ENCODE measurements at places on chromosomes 16 and 17.
A peak's percentile ranks its signal among the peaks of the same experiment; 100 is the strongest.

- DNase-seq = no peak
Observed at GRCh38 chr17:80455784-80456183, 20.6 kb downstream of the NPTX1 start.

DNA sequence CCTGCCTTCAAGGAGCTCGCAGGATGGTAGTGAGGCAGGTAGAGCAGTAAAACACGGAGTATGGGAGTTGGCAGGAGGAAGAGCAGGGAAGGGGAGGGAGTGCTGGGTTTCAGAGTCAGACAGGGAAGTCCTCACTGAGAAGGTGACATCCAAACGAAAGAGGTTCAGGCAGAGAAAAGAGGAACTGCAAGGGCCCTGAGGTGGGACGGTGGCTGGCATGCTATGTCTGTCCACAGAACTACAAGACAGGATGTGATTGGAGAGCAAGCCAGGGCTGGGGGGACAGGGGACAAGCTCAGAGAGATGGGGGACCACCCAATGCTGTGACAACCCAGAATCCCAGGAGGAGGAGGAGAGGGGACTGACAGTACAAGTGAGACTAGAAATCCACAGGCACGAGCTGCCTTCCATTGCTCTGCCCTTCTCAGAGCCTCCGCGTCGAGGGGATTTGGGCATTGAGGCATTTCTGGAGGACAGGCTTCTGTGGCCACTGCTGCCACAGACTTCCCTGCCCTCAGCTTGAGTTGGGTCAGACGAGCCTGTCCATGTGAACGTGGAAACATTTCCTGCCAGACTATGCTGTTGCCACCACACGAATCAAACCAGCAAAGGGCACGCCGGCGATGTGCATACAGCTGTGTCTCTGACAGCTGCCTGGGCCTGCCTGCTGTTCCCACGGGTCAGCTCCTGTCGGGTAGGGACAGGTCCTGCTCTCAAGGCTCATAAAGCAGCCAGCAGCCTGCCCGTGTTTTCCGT is 100.1 kb downstream of the RAB11FIP4 start:
- DNase-seq = no peak

DNA sequence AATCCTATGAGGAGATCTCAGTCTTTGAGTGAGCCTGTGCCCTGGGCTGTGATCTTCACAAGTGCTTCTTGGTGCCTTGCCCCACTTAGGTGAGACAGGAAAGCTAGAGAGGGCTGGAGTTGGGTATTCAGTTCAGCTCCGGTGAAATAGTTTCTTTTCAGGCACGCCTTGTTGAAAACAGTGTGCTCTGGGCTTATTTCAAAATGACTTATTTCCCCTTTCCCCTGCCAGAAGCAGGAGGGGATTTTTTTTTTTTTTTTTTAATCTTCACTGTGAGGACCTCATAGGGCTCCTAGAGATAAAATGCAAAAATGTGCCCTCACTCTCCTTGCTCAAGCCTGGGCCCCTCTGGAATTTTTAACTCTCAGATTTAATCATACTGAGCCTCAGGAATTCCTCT is 27.2 kb downstream of the MOSMO start:
- DNase-seq = no peak

- DNase-seq = no peak
Observed at GRCh38 chr16:55574811-55575210, 8.3 kb downstream of the CAPNS2 start.

GRCh38 chr17:5511401-5512225 is 25.2 kb downstream of the MIS12 start:
- no peak for DNase-seq

DNA sequence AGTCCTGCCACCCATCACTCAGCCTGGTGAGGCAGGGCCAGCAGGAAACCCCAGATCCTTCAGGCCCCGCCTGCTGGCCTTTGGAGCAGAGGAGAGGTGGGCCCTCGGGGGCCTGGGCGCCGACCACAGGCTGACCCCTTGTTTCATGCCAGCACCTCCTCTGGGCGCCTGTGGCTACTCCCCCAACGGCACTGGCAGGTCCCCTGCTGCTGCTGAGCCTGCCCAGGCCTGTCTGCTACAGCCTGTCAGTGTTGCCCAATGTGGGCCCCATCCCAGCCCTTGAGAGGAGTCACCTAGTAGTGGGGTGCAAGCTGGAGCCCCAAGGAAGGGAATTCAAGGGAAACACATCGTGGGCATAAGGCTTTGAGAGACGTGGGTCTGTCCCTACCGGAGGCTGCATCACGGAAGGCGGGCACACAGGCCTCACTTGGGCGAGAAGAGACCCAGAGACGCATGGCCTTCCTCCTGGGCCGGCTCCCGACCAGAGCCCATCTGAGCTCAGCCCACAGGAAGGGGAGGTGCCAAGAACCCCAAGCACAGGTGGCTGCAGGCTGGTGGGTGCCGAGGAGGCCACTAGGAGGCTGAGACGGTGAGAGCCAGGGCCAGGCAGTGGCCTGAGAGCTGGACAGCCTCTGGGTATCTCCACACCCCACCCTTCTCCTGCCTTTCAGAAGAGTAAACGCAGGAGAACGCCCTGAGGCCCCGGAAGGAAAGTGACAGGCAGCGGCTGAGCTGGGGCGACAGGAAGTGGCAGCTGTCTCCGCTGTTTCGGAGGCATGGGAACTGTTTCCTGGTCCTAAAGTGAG is 8.0 kb upstream of the FASN start:
- DNase-seq = peak; percentile 24
